Activated CD8-positive, alpha-beta memory T cell treated with anti-CD3 and anti-CD28 coated beads, Interleukin-2, amount 10 ng/mL, durations not matched to agents 7 days and 5 days (primary cell): ENCODE measurements at places on chromosomes 2 and 18. TPM values are rescaled to one million over a fixed set of nuclear protein-coding genes. Genes with fewer than 3 reads are reported as not detected.

The DSG1 gene
- total RNA-seq, result not detected

DNA sequence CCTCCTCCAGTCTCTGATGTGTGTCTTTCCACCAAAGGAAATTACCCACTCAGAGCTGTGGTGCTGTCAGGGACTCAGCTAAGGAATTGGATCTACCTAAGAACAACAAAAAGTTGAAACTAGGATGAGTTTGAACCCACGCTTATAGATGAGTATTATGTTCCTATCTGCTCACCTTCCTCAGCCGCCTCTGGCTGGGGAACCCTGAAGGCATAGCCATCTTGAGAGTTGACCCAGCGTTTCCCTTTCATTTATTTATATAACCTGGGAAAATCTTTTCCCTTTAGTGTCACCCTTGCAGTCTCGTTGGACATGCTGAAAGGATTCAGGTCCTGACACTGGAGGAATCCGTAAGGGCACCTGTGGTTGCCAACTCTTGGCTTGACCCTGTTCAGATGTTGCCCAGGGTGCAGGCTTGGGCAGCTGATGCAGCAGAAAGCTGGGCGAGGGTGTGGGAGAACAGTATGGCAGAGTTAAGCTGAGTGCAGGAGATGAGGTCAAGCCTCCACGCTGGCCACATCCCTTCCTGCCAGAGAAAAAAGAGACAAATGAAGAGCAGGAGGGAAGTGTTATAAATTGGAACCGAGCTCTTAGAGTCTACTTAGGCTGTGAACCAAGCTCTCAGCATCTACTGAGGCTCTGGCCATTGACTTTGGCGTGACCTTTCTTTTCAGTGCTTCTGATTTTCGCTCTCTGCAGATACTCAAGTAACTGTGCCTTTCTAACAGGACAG, 1.9 kb downstream of the CDH20 start:
- DNase-seq, result no peak

GRCh38 chr2:155218945-155219344, 520.5 kb downstream of the KCNJ3 start:
- DNase-seq, result no peak

DNA sequence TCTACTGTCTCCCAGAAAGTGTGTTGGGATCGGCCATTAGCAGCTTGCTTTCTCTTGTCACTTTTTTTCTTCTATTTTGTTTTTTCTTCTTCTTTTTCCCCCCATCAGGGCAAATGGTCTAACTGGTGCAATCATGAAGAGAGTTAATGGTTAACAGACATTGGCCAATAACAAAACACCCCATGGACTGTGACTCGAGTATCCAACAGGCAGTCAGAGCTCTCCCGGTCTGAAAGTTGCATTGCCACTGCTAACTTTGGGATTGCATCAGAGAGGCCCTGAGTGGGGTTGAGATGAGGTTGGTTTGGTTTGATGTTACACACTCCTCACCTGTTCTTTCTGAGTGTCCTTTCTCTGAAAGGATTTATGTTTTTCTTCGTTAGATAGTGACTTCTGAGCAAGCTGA, 12.9 kb upstream of the SNORC start:
- DNase-seq, result no peak

The GATA6 gene
- total RNA-seq, result not detected

The HOXD12 gene
- not detected for total RNA-seq
